ENCODE measurements at places on chromosomes 1 and 21. TPM values are rescaled to one million over a fixed set of nuclear protein-coding genes. Genes with fewer than 3 reads are reported as not detected.

OR6K3 gene
- not detected for total RNA-seq

STPG1 gene
- total RNA-seq = 1.9 TPM

PWP2 gene
- 11.5 TPM for total RNA-seq

KMO gene
- total RNA-seq = 2.6 TPM

TCHHL1 gene
- total RNA-seq = not detected

DNAJC6 gene
- 9.4 TPM for total RNA-seq

OR2T35 gene
- total RNA-seq = not detected

ASAP3 gene
- total RNA-seq = 18.4 TPM

CAPN9 gene
- not detected for total RNA-seq

WARS2 gene
- 15.1 TPM for total RNA-seq

C8A gene
- total RNA-seq = not detected

HFM1 gene
- not detected for total RNA-seq

TGFB2 gene
- 18.7 TPM for total RNA-seq

PYHIN1 gene
- 0.33 TPM for total RNA-seq

RYR2 gene
- 1.7 TPM for total RNA-seq

RBP7 gene
- not detected for total RNA-seq

CR1 gene
- not detected for total RNA-seq

TMEM200B gene
- 0.08 TPM for total RNA-seq

FCRLB gene
- total RNA-seq = 0.51 TPM

FABP3 gene
- not detected for total RNA-seq

BRDT gene
- total RNA-seq = not detected
